ENCODE measurements at places on chromosomes 12 and 14.

- DNase-seq: no peak
Measured at GRCh38 chr14:75188086-75188485, 11.7 kb upstream of the TMED10 start.

- DNase-seq: no peak
Measured at GRCh38 chr12:109092497-109093021, 713 bp downstream of the ALKBH2 start.

- DNase-seq: no peak
Measured at GRCh38 chr12:45994736-45995135, 4.4 kb upstream of the SCAF11 start.

GRCh38 chr12:77999074-77999715 is 168.5 kb downstream of the NAV3 start:
- no peak for DNase-seq

GRCh38 chr14:69152181-69152901 is 578 bp downstream of the DCAF5 start:
- peak; percentile 29 for DNase-seq

DNA sequence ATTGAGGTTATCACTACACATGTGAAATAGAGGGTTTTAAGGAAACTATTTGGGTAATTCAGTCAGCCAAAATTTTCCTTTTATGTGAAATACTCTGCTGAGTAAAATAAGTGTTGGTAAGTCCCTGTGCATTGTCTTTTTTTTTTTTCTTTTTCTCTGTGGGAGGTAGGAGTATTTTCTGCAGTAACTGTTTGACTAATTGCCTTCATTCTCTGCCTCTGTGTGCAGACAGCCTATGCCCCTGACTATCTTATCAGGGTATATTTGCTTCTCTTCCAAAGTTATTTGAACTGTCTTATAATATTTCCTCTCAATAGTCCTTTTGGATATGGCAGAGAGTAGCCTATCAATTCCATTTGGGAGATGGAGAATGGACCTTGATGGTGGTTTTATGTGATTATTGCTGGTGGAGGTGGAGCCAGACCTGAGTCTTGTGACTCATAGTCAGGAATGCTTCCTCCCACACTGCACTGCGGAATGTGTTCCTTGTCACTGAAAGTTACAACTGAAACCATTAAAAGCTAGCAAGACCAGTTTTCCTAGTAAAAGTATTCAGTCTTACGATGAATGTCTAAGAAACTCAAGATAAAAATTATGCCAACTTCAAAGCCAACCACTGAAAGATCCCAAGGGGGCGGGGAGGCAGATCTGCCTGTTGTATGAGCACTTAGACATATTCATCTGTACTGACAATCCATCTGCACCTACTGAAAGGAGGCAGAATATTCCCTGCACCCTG is 40.9 kb upstream of the STXBP6 start:
- no peak for DNase-seq

GRCh38 chr14:68879841-68880575 is 87.1 kb upstream of the ZFP36L1 start:
- no peak for DNase-seq

- no peak for DNase-seq
Measured at GRCh38 chr12:4909734-4910501, at the start of gene KCNA1. Gene KCNA1, plus strand, starts transcription at chr12:4909905. Its CDS starts 1,474 bp downstream, at chr12:4911379.

DNA sequence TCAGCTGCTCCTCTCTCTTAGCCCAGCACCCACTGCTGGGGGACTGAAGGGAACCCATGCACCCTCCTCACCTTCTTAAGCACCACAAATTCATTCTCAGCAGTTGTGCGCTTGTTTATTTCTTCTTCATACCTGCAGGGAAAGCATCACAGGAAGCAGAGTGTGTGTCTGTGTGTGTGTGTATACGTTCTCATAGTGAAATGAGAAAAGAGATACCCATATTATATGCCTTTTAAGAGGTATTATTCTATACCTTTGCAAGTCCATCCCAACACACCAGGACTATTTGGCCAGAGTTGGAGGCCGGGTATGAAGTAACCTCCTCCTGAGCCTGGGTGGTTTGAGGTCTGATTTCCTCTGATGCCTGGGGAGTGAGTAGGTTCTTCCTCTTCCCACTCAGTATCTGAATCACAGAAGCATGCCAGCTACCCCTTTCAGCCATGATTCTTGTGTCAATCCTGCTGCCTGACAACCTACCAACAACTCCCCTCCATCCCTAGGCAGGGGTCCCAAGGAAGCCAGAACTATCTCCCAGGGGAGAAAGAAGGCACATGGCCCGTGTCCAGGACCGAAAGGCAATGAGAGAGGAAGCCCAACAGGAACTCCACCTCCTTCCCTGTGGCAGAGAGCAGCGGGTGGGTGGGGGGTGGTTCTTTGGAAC is 3.0 kb downstream of the KRT73 start:
- no peak for DNase-seq

GRCh38 chr12:50564237-50564947 is 59.6 kb downstream of the DIP2B start:
- DNase-seq: no peak

- no peak for DNase-seq
Measured at GRCh38 chr12:122054842-122055520, 23.6 kb upstream of the MLXIP start.

DNA sequence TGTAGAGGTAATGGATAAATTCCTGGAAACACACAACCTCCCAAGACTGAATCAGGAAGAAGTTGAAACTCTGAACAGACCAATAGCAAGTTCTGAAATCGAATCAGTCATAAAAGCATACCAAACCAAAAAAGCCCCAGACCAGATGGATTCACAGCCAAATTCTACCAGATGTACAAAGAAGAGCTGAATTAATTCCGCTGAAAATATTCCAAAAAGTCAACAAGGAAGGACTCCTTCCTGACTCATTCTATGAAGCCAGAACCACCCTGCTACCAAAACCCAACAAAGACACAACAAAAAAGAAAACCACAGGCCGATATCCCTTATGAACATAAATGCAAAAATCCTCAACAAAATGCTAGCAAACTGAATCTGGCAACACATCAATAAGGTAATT is 81.5 kb downstream of the SLC38A4 start:
- no peak for DNase-seq

DNA sequence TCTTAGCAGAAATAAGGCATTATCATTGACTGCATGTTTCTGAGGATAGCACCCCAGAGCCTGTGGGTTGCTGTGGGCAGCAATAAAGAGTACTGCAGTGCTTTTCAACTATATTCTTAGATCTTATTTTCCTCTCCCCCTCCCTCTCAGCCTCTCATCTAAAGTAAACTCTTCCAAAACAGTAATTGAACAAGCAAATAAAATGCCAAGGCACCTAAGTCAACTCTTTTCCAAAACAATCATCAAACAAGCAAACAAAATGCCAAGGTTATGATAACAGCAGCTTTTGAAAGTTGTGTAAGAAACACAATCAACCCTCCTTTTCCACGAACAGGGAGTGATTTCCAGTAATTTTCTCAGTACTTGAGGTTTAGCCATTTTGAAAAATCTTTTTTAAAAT is 1542.6 kb downstream of the AACS start:
- no peak for DNase-seq

GRCh38 chr14:92693998-92694795 is 54.2 kb downstream of the LGMN start:
- DNase-seq: no peak

All from effector CD4-positive, alpha-beta T cell (primary cell).